ENCODE measurements at places on chromosomes 11 and 22. TPM values are rescaled to one million over a fixed set of nuclear protein-coding genes. Genes with fewer than 3 reads are reported as not detected.

GTSE1 gene
- total RNA-seq: 0.92 TPM

SESN3 gene
- total RNA-seq: 6.0 TPM

CLMP gene
- 8.6 TPM for total RNA-seq

CHRNA10 gene
- 1.2 TPM for total RNA-seq

UCP3 gene
- total RNA-seq: 13.1 TPM

CDC42EP2 gene
- total RNA-seq: 16.7 TPM

FZD4 gene
- total RNA-seq: 31.3 TPM

CABP4 gene
- 1.1 TPM for total RNA-seq

PNPLA3 gene
- total RNA-seq: 0.46 TPM

KBTBD4 gene
- 13.1 TPM for total RNA-seq
